ENCODE measurements at places on chromosomes 12 and 14.
A peak's percentile ranks its signal among the peaks of the same experiment; 100 is the strongest.

GRCh38 chr12:18257251-18257650, 4.1 kb upstream of the PIK3C2G start:
- DNase-seq = no peak

DNA sequence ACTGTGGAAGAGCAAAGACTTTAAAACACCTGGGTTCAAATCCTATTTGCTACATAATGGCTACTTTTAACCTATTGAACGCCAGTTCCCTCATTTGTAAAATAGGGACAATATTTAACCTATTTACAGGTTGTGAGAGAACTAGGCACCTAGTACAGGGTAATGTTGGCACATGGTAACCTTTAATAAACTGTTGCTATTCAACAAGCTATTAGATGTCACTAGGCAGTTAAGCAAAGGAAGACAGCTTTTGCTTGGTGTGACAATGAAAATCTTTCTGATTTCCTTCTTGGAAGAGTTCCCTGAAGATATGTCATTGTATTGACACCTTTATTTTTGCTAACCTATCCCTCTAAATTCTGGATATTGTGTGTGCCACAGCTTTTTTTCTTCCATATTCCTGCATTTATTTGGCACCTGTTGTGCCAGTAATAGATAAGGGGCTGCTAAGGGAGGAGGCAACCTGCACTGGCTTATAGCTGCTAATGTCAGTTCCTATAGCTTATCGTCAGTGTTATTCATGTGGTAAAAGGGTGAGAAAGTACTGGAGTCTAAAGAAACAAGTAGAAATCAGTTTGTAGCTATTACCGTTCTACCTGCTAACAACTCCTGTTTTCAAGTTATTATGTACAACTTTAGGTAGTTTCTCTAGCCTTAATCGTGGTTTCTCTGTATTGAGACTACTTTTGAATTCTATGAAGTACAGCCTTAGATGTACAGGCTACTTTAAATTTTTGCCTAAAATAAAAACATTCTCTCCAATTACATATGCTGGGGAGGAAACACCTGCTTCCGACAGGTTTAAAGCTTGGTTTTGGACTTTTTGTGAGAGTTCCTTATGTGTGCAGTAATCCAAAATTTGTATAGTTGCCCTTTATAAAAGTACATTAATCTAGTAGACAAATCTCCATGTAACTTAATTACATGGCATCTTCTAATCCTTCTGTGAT, 24.3 kb downstream of the HIF1A start:
- DNase-seq = no peak

DNA sequence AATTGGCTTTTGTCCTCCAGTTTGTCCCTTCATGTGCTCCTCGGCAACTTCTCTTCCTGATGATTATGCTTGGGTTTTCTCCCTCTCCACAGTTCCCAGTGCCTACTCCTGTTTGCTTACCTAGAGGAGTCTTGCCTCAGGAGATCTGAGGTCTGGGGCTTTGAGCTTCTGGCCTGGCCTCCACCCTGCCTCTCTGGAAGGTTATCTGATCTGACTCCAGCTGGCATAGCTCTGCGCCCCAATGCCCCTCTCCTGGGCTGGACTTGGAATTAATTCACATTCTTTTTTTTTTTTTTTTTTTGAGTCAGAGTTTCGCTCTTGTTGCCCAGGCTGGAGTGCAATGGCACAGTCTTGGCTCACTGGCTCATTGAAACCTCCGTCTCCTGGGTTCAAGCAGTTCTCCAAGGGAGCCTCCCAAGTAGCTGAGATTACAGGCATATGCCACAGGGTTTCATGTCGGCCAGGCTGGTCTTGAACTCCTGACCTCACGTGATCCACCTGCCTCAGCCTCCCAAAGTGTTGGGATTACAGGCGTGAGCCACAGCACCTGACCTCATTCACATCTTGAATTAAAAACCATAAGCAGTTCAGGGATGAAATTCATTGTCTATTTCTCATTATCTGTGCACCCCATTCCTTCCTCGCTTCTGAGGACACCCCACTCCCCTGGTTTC, 33.5 kb downstream of the CFL2 start:
- no peak for DNase-seq

DNA sequence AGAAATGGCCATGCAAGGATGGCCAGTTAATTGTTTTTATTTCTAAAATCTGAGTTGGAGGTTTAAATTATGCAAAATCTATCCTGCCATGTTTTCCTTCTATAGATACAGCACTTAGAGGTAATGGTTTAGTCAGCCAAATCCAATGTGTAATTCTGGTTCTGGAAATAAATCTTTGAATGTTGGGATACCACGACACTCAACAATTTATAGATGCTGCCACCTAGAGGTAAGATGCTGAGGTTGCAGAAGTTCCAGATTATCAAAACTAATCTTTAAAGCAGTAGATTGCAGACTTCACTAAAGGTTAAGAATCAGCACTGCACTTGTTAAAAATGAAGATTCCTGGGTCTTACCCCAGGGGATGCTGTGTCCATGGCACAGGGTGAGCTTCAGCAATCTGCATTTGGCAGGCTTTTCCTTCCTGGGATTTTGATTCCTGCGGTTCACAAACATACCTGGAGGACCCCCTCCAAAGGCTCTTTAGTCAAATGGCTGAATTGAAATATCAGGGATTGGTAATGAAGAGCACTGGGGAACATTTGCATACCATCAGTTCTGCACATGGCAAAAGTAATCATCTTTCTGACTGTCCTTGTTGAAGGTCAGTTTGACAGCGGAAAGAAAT, 53.4 kb upstream of the ANO4 start:
- DNase-seq = no peak

GRCh38 chr14:59185676-59186075, 2.8 kb upstream of the DAAM1 start:
- DNase-seq = no peak

- no peak for DNase-seq
Measured at GRCh38 chr12:57464569-57464968, 5.0 kb downstream of the GLI1 start.

DNA sequence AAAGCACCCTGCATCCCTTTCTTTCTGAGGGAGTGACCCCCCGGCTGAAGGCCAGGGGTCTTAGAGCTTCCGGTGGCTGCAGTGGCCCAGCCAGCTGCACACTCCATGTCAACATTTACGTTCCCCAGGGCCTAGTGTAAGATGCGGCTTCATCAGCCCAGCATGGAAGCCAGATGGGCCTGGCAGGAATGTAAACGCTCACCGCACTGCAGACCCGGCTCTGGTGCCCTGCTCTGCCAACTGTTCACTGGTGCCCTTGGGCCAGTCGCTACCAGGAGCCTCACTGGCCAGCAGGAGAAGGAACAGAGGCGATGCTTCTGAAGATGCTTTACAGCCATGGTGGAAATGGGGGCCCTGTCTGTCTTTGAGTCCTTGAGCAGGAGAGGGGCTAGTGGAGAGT, 8.6 kb upstream of the TMEM119 start:
- DNase-seq = no peak

- DNase-seq = peak; percentile 81
Measured at GRCh38 chr14:68143341-68143841, 323.8 kb downstream of the RAD51B start.

DNA sequence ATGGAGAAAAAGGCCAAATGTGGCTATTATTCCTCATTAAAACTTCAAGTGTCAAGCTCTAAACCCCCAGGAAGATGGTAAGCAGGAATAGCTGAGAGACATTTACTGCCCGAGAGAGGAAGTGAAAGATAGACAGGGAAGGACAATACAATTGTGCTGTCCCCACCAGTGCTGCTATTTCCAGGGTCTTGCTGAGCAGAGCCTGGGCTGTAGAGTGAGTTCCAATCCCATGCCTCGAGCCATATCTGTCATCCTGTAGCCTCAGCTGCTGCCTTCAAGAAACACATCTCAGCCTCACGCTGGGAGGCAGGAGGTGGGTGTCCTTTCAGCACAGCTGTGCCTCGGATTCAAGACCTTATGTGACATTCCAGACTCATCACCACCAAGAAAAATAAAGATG, 114.0 kb downstream of the RPAP3 start:
- no peak for DNase-seq

DNA sequence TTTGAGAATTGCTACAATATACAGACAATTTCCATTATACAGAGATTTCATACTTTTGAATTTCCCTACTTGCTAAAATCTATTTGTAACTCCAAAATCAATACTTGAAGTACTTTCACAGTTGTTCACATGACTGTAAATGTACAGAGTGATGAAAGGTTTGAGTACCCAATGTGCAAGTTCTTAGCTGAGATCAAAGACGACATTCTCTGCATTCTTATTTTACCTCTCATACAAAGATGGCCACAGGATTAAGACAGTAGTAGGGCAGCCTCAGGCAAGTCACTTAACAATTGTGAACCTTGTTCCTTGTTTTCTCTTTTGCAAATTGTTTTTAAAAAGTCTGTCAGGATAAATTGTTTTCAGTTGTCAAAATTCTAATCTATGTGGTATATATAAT, 255.9 kb upstream of the KITLG start:
- no peak for DNase-seq

DNA sequence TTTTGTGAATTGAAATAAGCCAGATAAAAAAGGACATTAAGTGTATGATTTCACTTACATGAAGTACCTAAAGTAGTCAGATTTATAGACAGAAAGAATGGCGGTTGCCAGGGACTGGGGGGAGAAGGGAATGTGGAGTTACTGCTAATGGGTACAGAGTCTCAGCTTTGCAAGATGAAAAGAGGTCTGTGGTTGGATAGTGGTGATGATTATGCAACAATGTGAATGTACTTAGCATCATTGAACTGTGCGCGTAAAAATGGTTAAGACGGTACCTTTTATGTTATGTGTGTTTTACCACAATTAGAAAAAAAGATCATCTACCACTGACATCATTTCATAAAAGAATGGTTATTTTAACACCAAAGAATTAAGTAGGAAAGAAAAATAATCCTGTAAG, 35.9 kb downstream of the RNFT2 start:
- DNase-seq = no peak

DNA sequence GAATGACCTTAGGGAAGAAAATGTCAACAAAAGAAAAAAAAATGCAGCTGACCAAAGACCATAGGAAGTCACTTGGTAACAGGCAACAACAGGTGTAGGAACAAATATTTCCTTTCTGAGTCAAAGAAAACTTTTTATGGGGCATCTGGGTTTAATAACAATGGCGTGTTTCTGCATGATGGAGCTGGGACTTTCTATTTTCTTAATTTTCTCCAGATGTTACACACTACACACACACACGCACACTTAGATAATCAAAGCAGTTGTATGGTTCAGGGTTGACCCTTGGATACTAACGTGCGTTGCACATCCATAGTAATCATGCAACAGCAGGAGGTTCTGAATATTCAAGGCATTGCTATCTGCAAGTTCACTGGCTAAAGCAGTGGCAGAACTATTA, 47.9 kb upstream of the NTF3 start:
- DNase-seq = no peak

DNA sequence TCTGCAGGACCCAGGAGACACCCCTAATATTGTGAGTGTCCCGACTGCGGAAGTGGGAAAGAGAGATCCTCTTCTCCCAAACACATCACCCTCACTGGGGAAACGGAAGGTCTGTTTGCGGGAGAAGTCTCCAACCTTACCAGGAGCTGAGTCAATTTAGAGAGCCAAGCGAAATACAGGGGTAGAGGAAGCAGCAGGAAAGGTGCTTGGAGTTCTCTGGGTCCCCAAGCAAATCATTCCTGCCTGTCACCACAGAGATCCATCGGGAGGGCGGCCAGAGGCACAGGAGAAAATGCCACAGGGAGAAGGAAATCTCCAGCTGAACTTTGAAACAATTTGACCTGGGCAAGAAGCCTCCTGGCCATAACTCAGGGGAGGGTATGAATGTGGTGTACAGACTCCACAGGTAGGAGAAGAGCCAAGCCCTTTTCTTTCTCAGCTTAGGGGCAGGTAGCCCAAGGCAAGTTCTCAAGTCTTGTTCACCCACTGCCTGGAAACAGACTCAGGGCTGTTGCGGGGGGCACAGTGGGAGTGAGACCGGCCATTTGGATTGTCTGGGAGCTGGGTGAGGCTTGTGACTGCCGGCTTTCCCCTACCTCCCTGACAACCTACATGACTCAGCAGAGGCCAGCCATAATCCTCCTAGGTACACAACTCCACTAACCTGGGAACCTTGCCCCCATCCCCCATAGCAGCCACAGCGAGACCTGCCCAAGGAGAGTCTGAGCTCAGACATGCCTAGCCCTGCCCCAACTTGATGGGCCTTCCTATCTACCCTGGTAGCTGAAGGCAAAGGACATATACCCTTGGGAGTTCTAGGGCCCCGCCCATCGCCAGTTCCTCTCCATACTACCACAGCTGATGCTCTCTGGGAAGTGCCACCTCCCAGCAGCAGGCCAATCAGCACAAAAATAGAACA, 211.9 kb upstream of the ARHGAP5 start:
- no peak for DNase-seq

- no peak for DNase-seq
Measured at GRCh38 chr14:104546591-104547309, 32.8 kb upstream of the C14orf180 start.

- DNase-seq = no peak
Measured at GRCh38 chr12:107429006-107429705, 256.4 kb upstream of the PWP1 start.

DNA sequence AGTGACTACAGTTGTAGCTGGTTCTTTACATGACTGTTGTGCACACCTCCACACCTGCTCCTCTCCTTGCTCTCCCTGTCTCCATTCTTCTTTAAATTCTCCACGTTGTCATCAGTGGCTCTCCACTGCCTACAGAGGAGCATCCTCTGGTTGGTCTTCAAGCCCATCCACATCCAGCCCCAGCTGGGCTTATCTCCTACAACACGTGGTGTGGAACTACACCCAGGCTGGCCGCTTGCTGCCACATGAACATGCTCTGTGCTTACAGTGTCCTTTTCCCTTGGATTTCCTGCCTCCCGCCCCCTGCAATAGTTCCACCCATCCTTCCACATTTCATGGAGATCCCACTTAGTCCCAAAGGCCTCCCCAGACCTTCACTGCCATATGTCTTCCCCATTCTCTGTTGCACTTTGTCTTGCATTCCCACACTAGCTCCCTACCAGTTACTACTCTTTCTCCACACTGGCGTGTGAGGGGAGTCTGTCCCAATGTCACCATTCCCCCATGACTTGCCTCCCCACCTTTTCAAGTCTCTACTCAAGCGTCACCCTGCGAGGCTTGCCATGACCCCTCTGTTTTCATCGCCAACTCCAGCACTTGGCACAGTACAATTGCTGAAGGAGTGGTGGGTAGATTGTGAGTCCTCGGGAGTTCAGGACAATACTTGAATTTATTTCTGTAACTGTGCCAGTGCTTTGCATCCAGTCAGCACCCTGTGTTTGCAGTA, 9.8 kb upstream of the MCRS1 start:
- DNase-seq = no peak

All from Right ventricle myocardium superior (tissue), 1 donor.